Stimulated activated CD4-positive, alpha-beta T cell treated with anti-CD3 and anti-CD28 coated beads, Interleukin-2, amount 100 ng/mL, for 24 hours (primary cell): ENCODE measurements at places on chromosomes 5 and 9.

- no peak for DNase-seq
Observed at GRCh38 chr5:66869347-66869746, 273.2 kb downstream of the MAST4 start.

DNA sequence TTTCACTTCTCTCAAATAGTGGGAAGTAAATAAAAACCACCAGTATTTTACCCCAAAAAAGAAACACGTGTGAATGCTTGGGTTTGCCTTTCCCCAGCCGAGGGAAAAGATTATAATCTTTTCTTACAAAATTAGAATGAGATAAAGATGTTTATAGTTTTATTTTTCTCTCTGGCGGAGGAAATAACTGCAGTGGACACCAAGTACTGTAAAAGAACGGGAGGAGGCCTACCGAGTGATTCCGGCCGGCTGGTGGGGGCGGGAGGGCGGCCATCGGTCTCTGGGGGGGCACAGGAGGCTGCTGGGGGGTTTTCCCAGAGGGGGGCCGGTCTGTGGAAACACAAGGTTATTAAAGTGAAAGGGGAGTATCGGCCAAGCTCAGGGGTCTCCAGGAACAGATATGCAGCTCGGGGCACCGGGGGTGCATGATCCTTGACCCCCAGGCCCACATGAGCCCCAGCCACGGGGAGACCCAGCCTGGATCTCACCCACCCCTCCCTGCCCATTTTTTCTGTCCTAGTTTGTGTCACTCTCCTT is 29.4 kb downstream of the LCP2 start:
- DNase-seq: no peak

- DNase-seq: no peak
Observed at GRCh38 chr9:4362281-4362680, 62.4 kb upstream of the GLIS3 start.

GRCh38 chr5:175711472-175712312 is 53.8 kb downstream of the HRH2 start:
- DNase-seq: no peak

DNA sequence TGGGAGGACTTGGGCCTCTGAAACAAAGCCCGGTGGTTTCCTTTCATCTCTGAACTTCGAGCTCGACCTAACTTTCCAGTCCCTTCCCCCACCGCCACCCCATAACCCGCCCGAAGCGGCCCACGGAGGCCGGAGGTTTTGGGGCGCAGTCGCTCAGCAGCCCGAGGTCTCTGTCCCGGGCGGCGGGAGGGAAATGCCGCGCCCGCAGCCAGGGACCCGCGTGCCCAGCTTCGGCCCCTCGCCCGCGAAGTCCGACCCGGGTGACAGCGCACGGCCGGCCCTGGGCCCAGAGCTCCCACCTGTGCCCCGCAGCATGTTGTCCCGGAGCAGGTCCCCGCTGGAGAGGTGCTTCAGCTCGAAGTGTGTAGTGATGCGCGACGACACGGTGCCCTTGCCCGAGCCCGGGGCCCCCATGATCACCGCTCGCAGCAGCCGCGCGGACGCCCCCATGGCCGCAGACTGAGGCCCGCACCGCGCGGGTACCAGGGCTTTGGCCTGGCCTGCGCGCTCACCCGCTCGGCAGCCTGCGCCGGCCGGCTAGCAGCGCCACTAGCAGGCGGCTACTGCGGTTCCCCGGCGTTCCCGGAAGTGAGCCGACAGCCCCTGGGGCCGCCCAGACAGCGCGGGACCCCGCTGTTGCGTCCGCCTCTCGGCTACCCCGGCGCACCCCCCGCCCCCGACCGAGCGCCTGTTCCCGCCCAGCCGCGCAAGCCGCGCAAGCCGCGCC is at the start of gene AK3:
TSS of gene AK3 (minus strand) at position 565 of the 727 bp plus-strand sequence. CDS start at position 450, 115 bp downstream.
- peak; percentile 83 for DNase-seq

DNA sequence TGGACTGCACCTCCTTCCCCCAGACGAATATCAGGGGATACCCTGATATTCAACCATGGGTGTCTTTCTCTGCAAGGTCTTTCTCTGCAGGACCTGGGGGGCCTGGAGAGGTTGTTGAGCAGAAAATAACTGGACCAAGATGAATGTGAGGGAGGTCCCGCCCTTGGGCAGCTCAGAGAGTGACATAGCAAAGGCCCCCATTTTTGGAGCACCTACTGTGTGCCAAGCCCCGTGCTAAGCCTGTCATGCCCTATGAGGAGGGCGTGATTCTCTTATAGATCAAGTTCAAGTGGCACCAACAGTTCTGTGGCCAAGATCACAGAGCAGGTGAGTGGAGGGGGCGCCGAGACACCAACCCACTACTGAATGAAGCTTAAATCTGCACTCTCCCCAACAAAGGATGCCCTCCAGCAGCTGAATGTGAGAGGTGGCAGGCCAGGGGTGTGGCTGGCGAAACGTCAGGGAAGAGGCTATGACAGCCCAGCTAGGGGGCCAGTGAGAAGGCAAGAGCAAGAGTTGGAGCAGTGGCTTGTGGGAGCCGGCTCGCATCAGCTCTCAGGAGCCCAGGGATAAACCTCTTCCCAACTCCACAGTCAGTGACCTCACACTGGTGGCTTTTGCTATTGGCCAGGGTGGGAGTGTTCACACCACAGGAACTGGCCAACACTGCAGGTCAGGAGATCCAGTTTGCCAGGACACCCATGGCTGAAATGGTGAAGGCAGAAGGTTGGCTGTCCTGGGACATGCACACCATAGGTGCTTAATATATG is 5.3 kb downstream of the SARDH start:
- DNase-seq: no peak

GRCh38 chr5:76714751-76715485 is 1.0 kb upstream of the F2R start:
- peak; percentile 28 for DNase-seq

DNA sequence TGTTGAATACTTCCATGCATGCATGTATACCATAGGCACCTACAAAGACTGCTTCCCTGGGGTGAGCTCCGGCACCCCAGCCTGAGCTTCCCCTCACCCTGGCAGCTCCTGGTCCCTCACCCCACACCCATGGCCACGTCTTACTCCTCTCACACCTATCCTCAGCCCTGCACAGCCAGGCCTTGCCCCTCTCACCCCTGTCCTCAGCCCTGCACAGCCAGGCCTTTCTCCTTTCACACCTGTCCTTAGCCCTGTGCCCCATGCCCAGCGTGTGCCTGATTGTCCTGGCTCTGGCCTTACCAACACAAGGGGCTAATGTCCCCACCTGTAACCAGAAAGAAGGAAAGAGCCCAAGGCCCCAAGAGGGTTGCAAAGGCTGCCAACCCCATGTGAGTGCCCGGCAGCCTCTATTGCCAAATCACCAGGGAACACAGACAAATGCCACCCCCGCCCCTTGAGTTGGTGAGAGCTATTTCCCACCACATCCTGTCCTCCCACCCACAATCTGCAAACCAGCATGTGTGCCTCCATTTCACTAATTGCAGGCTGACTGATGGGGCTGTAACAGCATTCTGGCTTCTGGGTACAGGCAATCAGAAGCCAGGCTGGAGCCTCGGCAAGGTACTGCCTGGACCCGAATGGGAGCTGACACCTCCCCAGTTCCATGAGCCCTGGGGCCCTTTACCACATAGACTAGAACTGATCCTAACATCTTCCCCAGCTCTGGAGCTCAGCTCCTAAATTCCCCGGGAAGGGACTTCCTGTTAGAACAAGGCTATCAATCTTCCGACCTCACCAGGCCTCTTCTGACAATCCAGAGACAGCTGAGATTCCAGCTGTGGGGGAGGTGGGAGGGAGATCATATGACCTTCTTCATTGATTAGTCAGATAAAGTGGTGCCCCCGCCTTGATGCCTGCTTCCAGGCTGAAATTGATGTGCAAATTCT is 78.2 kb downstream of the FAM114A2 start:
- DNase-seq: peak; percentile 3

GRCh38 chr5:95887977-95888376 is 65.5 kb upstream of the GLRX start:
- DNase-seq: no peak

GRCh38 chr9:138009016-138009802 is 131.6 kb downstream of the CACNA1B start:
- DNase-seq: no peak

- DNase-seq: no peak
Observed at GRCh38 chr9:21584890-21585289, 102.8 kb upstream of the IFNE start.

GRCh38 chr5:33166522-33166921 is 274.2 kb upstream of the TARS1 start:
- no peak for DNase-seq

DNA sequence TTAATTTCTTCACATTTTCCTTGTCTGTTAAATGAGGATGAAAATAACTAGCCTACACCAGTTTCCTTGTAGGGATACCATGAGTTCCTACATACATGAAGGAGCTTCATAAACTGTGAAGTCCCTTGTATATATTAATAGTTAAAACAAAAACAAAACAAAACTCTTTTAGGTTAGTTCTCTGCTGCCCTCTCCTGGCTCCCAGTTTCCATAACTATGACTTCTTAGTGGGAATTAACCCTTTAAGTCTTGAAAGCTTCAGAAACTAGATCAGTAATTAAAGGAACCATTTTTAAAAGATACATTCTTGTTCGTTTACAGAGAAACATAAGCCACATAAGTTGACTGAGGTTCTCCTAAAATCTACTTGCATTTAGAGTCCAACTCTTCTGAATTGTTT is 500.0 kb upstream of the C9orf72 start:
- no peak for DNase-seq

DNA sequence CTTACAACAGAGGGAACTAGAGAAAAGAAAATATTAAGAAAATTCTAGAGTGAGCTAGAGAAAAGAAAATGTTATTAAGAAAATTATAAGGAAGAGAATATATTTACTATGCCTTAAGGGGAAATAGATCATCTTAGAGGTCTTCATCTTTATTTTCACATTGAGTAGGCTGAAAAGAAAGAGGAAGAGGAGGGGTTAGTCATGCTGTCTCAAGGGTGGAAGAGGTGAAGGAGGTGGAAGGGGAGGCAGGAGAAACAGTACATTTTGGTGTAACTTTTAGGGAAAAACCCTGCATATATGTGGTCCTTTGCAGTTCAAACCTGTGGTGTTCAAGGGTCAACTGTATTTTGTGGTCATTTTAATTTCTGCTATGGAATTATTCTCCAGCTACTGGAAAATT is 46.6 kb downstream of the PPIP5K2 start:
- no peak for DNase-seq

DNA sequence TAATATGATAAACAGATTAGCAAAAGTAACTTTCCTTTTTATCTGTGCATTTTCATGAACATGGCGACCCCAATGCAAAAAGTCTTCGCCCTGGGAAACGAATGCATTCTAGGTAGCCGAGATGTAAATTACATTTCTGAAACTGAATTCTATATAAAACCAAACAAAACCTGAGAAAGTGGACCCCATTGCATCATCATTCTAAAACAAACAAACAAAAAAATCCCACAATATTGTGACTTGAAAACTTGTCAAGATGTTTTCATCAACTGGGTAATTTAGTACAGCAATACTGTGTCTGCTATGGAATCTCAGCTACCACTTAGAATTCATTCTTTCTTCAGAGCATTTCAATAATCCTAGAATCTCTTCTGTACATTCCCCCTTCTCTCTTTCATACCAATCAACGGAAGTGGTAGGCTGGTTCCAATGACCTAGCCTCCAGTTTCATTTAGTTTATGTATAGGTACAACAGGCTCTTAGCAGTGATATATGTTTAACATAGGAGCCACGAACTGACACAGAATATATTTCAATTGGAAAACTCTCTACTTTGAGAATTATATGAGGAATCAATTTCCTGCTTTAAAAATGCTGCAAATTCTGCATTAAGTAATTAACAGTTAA is 85.6 kb downstream of the FBXW11 start:
- DNase-seq: no peak

- DNase-seq: peak; percentile 57
Observed at GRCh38 chr5:134127376-134127861, 12.9 kb downstream of the TCF7 start.

GRCh38 chr9:15423231-15423985 is 732 bp downstream of the SNAPC3 start:
- peak; percentile 7 for DNase-seq

GRCh38 chr9:122040561-122041242 is 52.4 kb downstream of the TTLL11 start:
- DNase-seq: no peak

- no peak for DNase-seq
Observed at GRCh38 chr5:144125163-144125726, 45.2 kb downstream of the YIPF5 start.

DNA sequence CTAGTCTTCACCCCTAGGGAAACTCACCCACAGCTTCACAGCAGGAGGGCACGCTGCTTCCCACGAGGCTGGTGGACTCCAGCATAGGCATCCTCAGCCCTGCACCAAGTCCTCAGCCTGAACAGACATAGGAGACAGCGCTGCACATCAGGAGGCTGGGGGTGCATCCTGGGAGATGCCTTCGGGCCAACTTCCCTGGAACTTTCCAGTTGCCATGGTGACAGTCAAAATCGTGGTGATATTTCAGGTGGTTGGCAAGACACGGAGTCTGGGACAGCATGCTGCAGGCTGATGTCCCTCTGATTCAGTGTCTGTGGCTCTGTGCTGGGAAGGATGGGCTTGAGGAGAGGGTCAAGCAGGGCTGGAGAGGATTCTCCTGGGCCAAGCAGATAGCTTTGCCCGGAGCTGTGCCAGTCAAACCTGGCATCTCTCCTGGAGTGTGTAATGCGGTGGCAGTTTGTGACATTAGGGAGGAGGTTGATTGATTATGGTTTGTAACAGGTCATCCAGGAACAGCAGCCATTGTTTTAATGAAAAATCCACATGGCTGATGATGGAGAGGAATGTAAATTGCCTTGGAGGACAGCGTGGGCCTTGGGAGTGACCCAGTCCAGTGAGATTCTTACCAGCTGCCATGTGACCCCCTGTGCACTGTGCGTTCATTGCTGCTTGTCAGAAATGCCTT is 35.6 kb upstream of the SEMA4D start:
- DNase-seq: no peak

- no peak for DNase-seq
Observed at GRCh38 chr5:165579911-165580310, 2074.5 kb downstream of the MAT2B start.

GRCh38 chr5:113293068-113293974 is 141.5 kb downstream of the TSSK1B start:
- no peak for DNase-seq

- DNase-seq: no peak
Observed at GRCh38 chr9:38363589-38363925, 28.9 kb upstream of the ALDH1B1 start.

GRCh38 chr5:130078661-130079060 is 174.4 kb downstream of the CHSY3 start:
- no peak for DNase-seq
